ENCODE measurements at places on chromosomes 2 and 18. TPM values are rescaled to one million over a fixed set of nuclear protein-coding genes. Genes with fewer than 3 reads are reported as not detected.

Gene RAB12
- 46.4 TPM for polyA plus RNA-seq

Gene SLC9A4
- polyA plus RNA-seq = not detected

Gene ZSWIM2
- not detected for polyA plus RNA-seq

Gene CDH2
- polyA plus RNA-seq = 4.4 TPM

Gene CYTIP
- 0.62 TPM for polyA plus RNA-seq

Gene FKBP1B
- polyA plus RNA-seq = 2.3 TPM

Gene METAP1D
- polyA plus RNA-seq = 14.4 TPM

Gene GAREM2
- 3.9 TPM for polyA plus RNA-seq

Gene DSC2
- 10.1 TPM for polyA plus RNA-seq

Gene OTOS
- polyA plus RNA-seq = not detected

Gene FAM124B
- 9.2 TPM for polyA plus RNA-seq

Gene STARD6
- polyA plus RNA-seq = not detected

Gene POLR1A
- polyA plus RNA-seq = 14.6 TPM

Gene PTRHD1
- polyA plus RNA-seq = 43.7 TPM

Gene SULT1C2
- 1.3 TPM for polyA plus RNA-seq

Gene LYPD1
- 5.8 TPM for polyA plus RNA-seq

Gene CIB4
- polyA plus RNA-seq = not detected

Measured in forelimb muscle (tissue), 1 donor.